ENCODE measurements at places on chromosomes 4 and X.

DNA sequence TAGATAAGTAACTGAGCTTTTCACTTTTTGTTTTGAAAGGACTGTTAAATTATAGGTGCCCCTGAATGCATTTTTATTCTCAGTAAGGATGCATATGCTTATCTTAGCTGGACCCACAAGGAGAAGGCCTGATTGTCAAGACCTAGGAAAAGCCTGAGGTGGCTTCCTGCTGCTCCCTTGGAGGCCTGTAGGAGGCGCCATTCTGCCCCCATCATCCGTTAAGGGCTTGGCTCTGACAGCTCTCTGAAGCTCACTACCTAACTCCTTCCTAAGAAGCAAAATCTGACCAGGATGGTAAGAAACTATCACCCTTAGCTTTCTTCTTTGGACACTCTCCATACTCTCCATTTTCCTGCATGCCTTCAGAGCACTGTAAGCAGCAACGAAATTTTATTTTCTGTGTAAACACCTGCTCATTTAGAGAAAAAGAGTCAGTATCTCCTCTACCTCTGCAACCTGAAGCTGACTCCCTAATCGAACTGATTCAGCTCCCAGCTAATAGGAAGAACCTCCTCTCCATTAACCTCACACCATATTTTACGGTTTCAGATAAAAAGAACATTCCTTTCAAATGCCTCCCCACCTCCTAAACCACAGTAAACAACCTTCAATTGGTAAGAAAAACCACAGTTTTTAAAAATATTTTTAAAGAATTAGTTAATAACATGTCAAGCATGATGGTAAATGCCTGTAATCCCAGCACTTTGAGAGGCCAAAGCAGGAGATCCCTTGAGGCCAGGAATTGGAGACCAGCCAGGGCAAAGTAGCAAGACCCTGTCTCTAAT, 73.4 kb upstream of the EDNRA start:
- no peak overlapping the region for H3K27ac ChIP-seq
- no peak for DNase-seq
- H3K27me3 ChIP-seq: no peaks in the 10 kb centered on the region

DNA sequence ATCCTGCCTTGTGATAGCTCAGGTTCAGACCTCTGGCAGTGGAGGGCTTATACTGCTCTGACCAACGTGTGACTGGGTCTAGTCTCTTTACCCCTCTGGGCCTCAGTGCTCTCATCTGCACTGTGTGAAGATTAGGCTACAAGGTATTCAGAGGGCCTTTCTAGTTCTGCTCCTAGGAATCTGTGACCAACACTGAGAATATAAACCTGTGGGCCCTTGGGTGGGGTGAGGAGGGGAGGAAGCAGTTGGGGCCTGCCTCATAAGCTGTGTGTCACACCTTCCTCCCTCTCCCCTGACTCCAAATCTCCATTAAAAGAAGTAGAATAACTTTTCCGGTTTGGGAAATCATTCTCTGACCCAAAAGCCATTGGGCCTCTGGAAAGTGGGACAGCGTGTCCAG, 66.3 kb upstream of the MSN start:
- no peaks in the 10 kb centered on the region for H3K36me3 ChIP-seq
- no peak for DNase-seq
- H3K27me3 ChIP-seq: no peaks in the 10 kb centered on the region
- H3K27ac ChIP-seq: peak overlapping the region; percentile 89
- H3K4me1 ChIP-seq: peaks cover 41% of the 10 kb centered on the region

DNA sequence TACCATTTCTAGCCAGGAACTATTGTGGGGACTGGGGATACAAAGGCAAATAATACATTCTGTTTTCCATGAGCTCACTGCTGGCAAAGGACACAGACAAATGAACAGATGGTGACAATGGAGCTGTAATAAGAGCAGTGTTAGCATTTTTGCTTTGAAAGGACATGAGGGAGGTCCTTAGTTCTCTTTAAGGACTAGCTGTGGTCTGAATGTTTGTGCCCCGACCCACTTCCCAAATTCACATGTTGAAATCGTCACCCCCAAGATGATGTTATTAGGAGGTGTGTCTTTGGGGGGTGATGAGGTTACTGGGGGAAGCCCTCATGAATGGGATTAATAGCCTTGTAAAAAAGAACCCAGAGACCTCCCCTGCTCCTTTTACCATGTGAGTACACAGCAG, 30.3 kb downstream of the CCNG2 start:
- no peak overlapping the region for H3K4me3 ChIP-seq
- H3K4me1 ChIP-seq: no peaks in the 10 kb centered on the region
- H3K27ac ChIP-seq: no peak overlapping the region
- H3K36me3 ChIP-seq: no peaks in the 10 kb centered on the region

DNA sequence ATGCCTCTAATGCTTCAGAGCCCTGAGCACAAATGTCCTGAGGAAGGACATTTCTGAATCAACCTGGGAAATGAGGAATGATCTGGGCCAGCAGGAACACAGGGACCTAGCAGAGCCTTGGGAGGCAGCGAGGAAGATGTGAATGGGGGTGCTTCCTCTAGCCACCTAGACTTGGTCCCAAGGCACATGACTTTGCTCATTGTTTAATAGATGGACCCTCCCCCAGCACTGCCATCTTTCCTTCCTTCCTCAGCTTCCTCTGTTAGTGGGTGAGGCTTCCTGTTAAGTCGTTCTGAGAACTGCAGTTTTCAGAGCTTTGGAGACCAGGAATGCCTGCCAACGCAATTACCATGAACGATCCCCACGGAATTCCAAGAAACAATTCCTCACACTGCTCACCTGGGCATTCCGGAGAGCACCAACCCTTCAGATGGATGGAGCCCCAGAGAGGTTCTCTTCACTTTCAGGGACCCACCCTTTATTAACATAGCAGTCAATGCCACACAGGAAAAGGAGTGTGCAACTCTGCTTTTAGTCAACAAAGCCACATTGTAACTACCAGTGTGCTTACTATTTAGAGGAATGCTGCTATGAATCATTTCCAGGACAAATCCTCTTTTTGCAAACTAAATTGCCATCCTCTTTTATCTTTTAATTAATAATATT, 48.5 kb upstream of the STIM2 start:
- H3K27ac ChIP-seq: no peak overlapping the region
- DNase-seq: no peak
- no peak overlapping the region for H3K4me3 ChIP-seq

DNA sequence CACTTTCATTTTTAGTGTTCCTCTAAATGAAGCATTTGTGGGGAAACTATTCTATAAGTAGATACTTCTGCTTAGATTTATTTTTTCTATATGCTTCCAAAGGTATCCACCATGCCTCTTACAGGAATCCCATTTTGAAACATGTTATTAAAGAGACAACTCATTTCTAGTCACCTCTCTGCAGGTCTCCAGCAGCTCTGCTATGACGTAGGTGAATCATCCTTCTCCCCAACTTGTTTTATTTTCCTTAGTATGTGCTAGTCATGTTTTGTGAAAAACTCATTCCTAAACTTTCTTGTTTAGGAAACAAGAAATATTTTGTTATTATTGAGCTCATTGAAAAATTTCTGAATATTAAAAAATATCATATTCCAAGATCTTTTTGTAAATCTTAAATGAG, 12.8 kb downstream of the CXCL8 start:
- H3K4me1 ChIP-seq: no peaks in the 10 kb centered on the region
- H3K36me3 ChIP-seq: no peaks in the 10 kb centered on the region

DNA sequence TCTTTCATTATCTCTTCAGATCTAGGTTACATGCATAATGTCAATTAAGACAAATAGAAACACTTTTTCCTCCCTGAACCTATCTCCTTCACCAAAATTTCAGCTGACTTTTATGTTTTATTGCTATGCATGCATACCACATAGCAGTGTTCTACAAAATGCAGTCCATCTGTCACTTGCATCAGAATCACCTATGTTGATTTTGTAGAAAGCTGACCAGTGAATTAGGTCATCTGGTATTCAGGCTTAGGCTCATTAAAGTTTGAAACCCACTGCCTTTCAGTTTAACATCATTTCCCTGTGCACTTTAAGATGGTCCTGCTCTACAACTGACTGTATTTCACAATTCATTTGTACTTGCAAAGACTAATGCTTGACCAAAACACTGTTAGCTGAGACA, 277.9 kb downstream of the CFAP299 start:
- H3K27ac ChIP-seq: no peak overlapping the region
- no peak overlapping the region for H3K4me3 ChIP-seq
- H3K4me1 ChIP-seq: no peaks in the 10 kb centered on the region

DNA sequence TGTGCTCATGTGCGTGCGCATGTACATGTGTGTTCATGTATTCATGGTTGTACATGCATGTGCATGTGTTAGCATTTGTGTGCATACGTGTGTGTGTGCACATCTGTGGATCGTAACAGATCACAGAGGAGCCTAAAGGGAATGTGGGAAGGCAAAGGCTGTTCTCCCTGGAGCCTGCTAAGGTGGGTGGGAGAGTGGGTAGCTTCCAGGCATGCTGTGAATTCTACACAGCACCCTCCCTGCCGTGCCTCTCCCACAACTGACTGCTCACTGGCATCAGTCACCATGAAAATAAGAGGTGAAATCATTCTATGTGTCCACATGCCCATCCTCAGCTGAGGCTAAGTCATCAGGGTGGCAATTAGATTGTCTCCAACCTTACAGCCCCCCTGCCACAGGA, 600.9 kb downstream of the MID1IP1 start:
- H3K27me3 ChIP-seq: no peaks in the 10 kb centered on the region
- no peak for DNase-seq
- H3K27ac ChIP-seq: no peak overlapping the region
- H3K4me3 ChIP-seq: no peak overlapping the region

DNA sequence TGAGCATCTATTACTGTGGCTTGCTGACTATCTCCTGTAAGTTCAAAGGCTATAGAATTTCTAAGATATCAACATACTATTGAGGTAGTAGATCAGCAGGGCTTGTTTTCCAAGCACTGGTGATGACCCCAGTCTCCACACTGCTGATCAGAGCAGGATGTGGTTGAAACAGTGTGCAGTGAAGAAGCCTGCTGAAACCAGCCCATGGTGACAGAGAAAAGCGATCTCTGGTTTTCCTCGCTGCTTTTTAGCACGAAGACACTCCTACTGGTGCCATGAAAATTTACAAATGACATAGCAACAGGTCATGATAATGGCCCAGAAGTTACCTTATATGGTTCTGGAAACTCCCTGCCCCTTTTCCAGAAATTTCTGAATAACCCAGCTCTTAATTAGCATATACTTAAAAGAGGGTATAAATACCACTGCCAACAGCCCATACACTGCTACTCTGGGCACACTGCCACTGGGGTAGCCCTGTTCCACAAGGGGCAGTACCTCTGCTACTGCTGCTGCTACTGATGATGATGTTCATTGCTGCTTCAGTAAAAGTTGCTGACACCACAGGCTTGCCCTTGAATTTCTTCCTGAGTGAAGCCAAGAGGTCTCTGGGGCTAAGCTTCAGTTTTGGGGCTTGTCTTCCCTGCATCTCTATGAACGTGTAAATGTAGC, 1689.5 kb upstream of the PCDH10 start:
- no peaks in the 10 kb centered on the region for H3K36me3 ChIP-seq
- H3K4me1 ChIP-seq: no peaks in the 10 kb centered on the region
- H3K4me3 ChIP-seq: no peak overlapping the region
- DNase-seq: no peak

GRCh38 chr4:8748236-8748575, 123.4 kb downstream of the HMX1 start:
- H3K4me1 ChIP-seq: no peaks in the 10 kb centered on the region
- no peak overlapping the region for H3K27ac ChIP-seq
- no peak overlapping the region for H3K4me3 ChIP-seq
- H3K27me3 ChIP-seq: no peaks in the 10 kb centered on the region
- H3K36me3 ChIP-seq: no peaks in the 10 kb centered on the region
